ENCODE measurements at places on chromosomes 3 and 15.
A peak's percentile ranks its signal among the peaks of the same experiment; 100 is the strongest.

DNA sequence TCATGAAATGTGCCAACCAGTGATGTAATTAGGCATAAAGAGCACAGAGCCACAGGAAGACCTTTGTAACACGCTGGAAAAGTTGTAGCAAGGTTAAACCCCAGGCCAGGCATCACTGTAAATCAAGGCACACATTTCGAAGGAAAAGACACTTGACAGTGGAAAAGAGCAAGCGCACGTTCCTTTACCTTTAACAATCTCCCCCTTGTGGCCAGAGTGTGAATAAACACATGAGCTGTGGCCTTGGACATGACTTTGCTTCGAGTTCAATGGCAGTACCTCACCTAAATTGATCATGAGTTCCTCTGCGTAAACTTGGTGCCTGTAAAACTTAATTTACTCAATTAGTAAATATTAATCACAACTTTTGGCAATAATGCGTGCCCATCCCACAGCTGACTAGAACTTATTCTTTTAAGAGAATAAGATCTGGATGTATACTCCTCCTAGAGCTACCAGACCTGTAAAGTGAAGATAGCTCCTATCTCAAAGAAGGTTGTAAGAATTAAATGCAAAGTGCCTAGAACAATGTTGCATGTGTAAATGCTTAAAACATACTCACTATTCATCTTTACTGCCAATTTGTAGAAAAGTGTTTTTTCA lies 757.0 kb upstream of the NECTIN3 start:
- DNase-seq: peak; percentile 68

GRCh38 chr15:31254431-31255175 lies 72.0 kb upstream of the KLF13 start:
- no peak for DNase-seq

DNA sequence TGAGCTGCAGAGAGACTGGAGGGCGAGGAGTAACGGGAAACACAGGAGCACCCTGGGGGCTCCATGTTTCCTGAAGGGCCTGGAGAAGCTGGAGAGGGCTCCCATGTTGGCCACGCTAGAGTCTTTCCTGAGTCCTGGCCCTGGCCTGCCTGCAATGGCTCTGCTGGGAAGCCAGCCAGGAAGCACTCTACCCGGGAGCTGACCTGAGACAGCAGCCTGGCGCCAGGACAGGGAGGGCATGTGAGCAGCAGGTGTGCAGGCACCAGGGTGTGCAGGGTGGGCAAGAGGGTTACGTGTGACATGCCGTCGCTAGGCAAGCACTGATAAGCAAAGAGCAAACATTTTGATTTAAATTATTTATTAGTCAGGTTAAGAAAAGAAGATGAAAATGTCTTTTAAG lies 301.4 kb downstream of the OCA2 start:
- no peak for DNase-seq

- DNase-seq: no peak
Measured at GRCh38 chr15:79209690-79210089, 72.8 kb upstream of the ANKRD34C start.

DNA sequence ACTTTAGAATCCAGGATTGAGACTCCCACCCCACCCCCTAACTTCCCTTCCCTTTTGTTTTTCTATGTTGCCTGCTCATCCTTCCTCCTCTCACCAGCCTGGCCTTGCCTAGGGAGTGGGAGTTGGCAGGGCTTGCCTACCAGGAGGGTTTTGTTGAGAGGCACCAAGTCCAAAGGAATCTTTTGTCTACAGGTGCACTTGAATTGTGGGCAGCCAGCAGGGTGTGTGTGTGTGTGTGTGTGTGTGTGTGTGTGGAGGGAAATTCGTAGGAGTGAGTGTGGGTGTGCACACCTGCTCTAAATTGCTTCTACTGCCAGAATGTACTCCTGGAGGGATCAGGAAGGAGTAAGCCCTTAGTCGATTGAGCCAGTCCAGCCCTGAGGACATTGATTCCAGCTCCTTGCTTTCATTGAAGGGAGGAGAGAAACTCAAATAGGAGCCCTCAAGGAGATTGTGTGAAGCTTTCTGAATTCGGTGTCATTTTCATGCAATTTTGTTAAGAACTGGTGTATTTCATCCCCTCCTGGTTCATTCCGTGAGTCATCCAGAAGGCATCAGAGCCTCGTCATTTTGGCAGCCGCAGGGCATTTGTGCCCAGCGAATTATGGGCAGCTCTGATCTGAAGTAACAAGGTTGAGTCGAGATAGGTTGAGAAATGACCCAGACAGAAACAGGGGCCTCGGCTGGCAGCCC lies 112.1 kb downstream of the SLCO3A1 start:
- DNase-seq: no peak

DNA sequence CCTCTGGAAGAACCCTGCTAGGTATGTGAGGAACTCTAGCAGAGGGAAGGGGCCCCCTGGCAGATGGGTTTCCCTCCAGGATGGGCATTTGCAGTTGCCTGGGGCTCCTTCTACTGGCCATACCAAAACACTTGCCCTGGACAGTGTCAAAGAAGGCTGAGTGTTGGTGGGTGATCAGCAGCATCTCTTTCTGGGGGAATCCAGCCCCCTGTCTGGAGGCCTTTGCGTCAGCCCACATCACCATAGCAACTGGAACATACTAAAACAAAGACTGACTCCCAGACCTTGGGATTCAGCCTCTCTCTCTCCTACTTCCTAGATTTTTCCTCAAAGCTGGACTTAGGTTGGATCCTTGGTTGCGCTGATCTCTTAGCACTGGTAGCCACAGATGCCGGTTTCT lies 8.1 kb downstream of the CEMIP start:
- DNase-seq: no peak
